ENCODE measurements at places on chromosomes 3 and 15.

DNA sequence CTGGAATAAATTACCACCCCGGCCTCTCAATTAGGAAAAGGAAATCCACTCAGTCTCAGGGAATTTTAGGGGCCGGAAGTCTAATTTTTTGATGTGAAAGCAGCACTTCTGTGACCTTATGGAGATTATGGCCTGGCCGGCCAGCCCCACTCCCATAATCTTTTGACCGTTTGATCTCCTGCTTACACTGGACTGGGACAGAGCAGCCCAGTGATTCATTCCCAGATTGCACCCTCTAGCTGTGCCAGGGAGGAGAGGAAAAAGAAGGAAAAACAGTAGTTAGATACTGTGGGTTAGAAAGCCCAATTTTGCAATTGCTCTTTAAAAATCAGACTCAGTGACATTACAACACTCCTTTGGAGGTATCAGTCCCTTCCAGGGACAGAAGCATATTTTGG is 32.4 kb downstream of the GJD2 start:
- DNase-seq = peak; percentile 56

GRCh38 chr3:174058804-174059203 is 661.3 kb downstream of the NLGN1 start:
- no peak for DNase-seq

GRCh38 chr15:70014860-70015490 is 82.7 kb downstream of the TLE3 start:
- DNase-seq = no peak

- DNase-seq = peak; percentile 54
Measured at GRCh38 chr3:66885326-66886000, 112.6 kb upstream of the KBTBD8 start.

DNA sequence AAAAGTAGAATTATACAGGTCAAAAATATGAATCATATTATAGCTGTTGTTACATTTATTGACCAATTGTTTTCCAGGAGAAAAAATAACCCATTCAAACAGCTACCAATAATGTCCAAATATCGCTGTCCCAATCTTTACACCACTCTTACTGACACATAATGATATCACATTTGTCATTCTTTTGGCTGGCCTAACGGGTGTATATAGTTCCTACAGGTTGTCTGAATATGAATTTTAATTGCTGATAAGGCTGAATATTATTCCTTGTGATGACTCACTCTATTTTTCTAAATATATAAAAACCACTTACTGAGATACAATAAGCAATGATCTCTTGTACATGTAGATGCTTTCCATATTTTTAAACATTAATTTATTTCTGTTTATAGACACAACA is 76.4 kb downstream of the FSIP1 start:
- no peak for DNase-seq

DNA sequence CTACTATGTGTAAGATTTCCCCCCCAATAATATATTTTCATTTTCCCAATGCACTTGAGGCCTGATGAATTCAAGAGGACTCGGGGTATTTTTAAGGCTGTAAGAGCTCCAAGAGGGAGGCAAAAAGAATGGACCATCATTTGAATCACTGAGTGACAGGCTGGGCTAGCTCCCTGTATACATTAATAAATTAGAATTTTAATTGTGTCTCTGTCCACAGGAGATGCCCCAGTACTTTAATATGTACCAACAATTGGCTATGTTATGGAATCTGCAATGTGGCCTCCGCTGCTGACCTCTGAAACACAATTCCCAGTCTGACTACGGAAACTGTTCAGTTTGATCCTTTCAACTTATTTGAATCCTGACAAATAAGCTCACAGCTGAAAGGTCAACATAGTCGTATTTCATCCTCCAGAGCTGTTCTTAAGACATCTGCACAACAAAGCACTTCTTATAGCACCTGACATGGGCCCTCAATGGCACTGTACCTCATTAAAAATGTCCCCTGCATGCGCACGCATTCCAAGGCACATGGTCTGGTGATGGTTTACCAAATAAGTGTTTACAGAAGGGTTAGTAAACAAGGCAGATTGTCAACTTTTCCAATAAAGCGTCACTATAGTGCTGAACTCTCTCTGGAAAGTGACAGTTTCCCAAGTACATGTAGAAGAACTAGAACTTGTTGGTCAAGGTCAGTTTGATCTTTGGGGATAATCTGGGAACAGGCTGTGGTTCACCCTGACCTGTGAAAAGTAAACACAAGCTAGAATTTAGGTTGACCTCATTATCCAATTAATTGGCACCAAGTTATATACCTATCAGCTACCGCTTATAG is 472.9 kb downstream of the FOXP1 start:
- no peak for DNase-seq

GRCh38 chr3:114902691-114903101 is 244.4 kb downstream of the ZBTB20 start:
- no peak for DNase-seq

DNA sequence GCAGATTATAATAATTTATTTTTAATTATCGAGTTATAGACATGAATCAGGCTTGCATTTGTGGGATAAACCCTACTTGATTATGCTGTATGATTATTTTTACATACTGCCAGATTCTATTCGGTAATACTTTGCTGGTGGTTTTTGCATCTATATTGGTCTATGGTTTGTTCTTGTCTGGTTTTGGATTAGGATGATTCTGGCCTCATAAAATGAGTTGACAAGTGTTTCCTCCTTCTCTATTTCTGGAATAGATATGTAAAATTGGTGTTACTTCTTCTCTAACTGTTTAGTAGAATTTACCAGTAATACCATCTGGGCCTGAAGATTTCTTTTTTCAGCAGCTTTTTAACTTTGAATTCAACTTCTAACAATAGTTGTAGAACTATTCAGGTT is 33.0 kb upstream of the ACKR4 start:
- no peak for DNase-seq

DNA sequence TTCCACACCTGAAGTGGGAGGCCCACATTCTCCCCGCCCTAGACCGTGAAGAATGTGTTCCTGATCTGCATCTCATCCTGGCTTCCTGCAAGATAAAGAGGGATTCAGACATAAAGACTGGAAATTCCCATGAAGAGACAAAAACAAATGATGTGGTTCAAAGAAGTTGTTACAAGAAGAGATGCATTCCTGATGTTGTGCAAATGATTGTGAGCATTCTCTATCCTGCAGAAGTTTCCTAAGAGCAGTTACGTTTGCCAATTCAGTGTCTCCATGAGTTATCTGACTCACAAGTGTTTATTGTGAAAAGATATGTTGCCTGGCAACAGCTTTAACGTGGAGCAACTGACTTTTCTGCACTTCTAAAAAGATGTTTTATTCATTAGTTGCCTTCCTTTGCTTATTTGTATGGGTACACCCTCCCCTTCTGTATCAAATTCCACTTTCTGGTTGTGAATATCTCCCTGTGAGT is 107.8 kb downstream of the ZIC4 start:
- DNase-seq = peak; percentile 98

- no peak for DNase-seq
Measured at GRCh38 chr3:13323822-13324221, 96.3 kb downstream of the NUP210 start.

DNA sequence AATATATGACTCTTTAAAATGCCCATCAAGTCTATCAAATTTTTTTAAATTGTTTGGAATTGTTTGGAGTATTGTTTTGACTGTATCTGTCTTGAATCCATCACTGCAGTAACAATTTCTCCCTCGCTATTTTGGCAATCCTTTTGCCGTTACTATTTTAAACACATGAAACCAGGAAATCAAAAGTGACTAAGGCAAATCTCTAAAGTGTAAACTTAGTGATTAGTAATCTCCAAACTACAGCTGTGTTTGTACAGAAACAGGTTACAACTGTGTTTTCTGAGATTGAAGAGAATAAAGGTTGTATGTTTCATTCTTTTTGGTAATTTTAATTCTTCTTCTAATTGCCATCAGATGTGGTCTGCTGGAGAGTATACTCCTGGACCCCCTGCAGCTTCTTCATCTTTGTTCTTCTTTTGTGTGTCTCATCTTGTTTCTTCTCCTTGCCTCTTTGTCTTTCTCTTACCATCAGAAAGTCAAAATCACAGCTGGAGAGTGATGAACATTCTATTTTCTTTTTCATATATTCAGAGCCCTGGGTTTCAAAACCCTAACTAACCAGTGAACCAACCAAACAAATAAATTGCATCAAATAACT is 465.4 kb downstream of the RBMS3 start:
- no peak for DNase-seq

DNA sequence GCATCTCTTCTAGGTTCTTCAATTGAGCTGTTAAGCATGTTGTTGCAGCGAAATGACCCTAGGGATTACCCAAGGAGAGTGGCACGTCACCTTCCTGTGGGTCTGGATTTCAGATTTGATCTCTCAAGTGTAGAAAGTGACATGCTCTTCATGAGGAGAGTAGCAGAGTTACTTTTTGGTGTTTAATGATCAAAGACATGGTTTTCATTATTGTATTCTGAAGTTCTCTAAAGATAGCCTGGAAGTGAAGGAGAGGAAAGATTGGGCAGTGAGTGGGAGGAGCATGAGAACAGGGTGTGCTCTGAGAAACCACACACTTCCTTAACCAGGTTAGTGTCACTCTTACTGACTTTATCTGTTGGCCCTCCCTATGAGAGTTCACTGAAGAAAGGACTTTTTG is 153.6 kb downstream of the AKAP13 start:
- DNase-seq = no peak

GRCh38 chr3:10602271-10602670 is 96.9 kb upstream of the ATP2B2 start:
- DNase-seq = no peak

- peak; percentile 78 for DNase-seq
Measured at GRCh38 chr3:112056451-112056929, 22.0 kb downstream of the TMPRSS7 start.

DNA sequence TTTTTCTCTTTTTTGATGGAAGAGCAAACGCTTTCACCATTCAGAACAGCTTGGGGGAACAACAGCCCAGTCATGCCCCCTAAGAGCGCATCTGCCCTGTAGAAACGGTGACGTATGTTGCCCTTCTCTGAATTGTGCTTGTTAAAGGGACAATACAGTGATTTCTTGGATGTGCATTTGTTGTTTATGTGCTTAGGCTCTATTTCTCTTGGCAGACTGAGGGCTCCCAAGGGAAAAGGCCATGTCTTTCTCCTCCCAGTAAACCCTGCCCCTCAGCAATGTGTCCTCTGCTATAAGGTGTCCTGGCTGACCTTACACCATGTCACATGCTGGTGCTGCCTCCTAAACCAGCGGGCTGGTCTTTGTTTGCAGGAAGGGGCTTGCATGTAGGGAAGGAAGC is 346.1 kb downstream of the EPHB1 start:
- no peak for DNase-seq

- no peak for DNase-seq
Measured at GRCh38 chr15:46343196-46343935, 708.5 kb downstream of the SQOR start.

- DNase-seq = no peak
Measured at GRCh38 chr15:94258246-94258645, 26.9 kb downstream of the MCTP2 start.

GRCh38 chr3:25592510-25592968 is 72.2 kb downstream of the TOP2B start:
- peak; percentile 93 for DNase-seq

GRCh38 chr3:56591262-56591661 is 34.3 kb downstream of the CCDC66 start:
- no peak for DNase-seq

DNA sequence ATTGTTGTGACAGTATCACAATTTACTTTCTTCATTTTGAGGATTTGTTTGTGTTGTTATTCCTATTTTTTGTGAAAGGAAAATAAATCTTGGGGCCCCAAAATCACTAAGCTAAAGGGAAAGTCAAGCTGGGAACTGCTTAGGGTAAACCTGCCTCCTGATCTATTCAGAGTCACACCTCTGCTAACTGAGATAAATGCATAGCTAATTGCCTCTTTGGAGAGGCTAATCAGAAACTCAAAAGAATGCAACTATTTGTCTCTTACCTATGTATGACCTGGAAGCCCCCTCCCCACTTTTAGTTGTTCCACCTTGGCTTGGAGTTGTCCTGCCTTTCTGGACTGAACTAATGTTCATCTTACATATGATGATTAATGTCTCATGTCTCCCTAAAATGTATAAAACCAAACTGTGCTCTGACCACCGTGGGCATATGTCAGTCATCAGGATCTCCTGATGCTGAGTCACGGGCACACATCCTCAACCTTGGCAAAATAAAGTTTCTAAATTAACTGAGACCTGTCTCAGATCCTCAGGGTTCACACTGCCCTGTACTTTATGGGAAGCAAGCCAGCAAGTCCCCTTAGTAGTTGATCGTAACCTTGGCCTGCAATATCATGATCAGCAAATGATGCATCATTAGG is 523.2 kb upstream of the GOLIM4 start:
- DNase-seq = no peak

GRCh38 chr3:31762888-31763351 is 218.1 kb downstream of the OSBPL10 start:
- DNase-seq = no peak

DNA sequence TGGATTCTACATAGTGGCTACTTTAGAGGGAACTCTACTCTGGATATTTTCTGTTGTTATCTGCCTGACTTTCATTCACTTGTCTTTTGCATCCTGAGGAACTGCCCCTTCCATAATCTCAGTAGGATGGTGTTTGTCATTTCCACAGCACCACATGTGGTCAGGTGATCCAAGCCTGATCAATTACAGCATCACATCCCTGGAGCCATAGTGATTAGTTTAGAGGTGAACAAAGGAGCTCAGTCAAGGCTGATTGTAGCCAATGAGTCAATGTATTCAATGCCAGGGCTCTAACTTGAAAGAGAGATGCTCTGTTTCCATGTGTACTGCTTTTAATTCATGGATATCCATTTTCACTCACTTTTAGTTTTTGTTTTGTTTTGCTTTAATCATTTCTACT is 478.7 kb upstream of the ADAMTS9 start:
- DNase-seq = no peak

DNA sequence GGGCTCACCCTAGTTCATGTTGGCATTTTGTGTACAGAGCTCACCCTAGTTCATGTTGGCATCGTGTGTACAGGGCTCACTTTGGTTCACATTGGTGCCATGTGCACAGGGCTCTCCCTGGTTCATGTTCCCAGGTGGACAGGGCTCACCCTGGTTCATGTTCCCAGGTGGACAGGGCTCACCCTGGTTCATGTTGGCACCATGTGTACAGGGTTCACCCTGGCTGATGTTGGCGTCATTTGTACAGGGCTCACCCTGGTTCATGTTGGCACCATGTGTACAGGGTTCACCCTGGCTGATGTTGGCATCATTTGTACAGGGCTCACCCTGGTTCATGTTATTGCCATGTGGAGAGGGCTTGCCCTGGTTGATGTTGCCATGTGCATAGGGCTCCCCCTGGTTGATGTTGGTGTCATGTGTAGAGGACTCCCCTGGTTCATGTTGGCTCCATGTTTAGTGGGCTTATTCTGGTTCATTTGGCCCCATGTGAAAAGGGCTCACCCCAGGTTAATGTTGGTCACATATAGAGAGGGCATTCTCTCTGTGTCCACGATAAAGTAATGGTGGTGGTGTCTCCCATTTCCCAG is 31.7 kb upstream of the NR2C2 start:
- no peak for DNase-seq

DNA sequence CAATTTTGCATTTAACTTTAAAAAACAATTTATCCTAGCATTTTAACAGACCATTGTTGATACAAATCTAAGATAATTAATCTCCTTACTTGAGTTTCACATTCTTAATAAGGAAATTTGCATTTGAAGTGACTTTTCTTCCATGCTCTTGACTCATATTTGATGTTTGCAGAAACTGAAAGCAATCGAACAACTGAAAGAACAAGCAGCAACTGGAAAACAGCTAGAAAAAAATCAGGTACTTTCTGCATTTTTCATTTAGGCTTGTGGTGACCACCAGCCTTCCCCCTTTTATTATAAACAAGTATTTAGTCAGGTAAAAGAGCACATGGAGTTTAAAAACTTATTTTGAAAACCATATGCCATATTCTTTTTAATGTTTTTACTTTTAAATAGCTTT is 20.1 kb upstream of the SELENOT start:
- DNase-seq = no peak

GRCh38 chr15:100667405-100668347 is 65.3 kb downstream of the ASB7 start:
- DNase-seq = peak; percentile 41
